HepG2 (cell line): ENCODE measurements at places on chromosomes 5 and 9. TPM values are rescaled to one million over a fixed set of nuclear protein-coding genes. Genes with fewer than 3 reads are reported as not detected.

GRCh38 chr5:95761771-95762651, 30.9 kb downstream of the RHOBTB3 start:
- no peak for DNase-seq

- DNase-seq = no peak
These were observed 429.9 kb downstream of the NR2F1-AS1 start for GRCh38 chr5:93151121-93151520.

The ENTPD8 gene
- total RNA-seq = 0.21 and 0.44 TPM in 2 replicates

DNA sequence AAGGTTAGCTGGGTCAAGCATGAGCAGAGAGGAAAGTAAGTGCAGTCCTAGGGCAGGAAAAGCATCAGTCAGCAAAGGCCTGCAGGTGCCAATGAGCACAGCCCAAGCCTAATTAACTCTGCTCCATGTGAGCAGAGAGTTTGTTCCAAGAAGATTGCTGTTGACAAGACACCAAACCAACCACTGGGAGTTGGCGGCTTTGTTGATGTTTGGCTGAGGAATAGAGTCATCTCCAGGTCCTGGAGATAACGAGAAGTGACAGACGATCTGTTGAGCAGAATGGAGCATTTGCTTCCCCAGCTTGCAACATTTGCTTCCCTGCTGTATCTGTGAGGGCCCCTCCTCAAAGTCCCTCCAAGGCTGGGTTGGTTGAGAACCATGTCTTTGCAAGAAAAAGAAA, 68.2 kb downstream of the FAM114A2 start:
- no peak for DNase-seq

The TRIO gene
- 40.1 and 45.2 TPM in 2 replicates for total RNA-seq

GRCh38 chr5:1171340-1171941, 30.0 kb upstream of the SLC6A19 start:
- no peak for DNase-seq

The PRELID2 gene
- total RNA-seq = 20.3 and 22.9 TPM in 2 replicates

The PCDHA10 gene
- 0.02 TPM in 1 of 2 replicates, not detected in the other for total RNA-seq

The GTF2H2 gene
- total RNA-seq = 38.1 and 39.1 TPM in 2 replicates

GRCh38 chr5:59786334-59786805, 107.2 kb downstream of the PDE4D start:
- DNase-seq = no peak

- no peak for DNase-seq
These were observed 302.9 kb downstream of the NSG2 start for GRCh38 chr5:174348311-174348981.

The DNAH5 gene
- 0.03 and 0.09 TPM in 2 replicates for total RNA-seq

GRCh38 chr5:2721385-2722138, 29.9 kb downstream of the IRX2 start:
- no peak for DNase-seq

DNA sequence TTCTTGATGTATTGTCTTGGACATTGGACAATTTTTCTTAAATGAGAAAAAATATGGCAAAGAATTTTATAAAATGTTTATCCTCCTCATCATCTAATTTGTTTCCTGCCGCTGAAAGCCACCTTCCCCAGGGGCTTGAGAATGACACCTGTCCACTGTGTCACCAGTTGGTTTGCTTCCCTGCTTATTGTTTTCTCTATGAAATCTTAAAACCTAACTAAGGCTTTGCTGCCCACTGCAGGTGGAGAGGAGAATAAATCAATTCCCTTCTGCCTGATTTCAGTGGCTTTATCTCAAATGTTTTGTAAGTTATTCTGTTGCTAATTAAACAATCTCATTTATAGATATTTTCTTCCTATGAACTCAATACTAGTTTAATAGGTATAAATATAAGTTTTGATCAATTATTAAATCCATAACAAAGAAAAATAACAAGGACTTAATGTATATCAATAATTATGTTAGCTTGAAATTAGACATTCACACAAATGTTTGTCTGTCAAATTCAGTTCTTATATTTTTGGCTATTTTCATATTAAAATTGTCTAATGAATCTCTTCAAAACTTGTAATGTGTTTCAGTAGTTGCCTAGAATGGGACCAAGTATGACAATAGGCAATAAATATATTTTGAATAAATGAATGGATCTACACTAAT, 822.5 kb downstream of the PTPRD start:
- DNase-seq = peak; percentile 45

DNA sequence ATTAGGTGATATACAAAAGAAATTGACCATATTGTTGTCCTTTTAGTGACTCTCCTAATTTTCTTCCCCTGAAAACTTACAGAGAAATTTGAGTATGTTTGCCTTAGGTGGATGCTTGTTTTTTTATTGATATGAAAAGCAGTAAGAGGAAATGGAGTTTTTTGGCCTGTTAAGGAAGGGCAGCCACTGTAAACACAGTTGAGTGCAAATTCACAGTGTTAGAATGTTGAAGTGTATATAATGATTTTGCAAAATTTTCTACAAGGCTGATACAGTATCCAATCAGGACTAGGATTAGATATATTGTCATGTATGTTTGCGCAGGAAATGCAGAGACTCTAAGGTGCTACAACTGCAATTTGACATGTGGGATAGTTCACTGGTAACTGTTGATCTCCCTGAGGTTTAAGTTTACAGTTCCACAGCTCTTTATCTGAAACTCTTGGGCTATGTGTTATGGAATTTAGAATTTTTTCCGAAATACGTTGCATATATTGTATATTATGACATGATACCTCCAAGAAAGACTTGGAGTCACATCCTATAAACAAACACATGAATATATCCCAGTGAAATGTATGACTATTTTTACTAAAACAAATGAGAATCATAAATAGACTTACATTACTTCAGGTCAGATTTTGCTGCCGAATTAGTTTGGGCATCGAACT, 62.5 kb downstream of the FXN start:
- DNase-seq = no peak

The RASEF gene
- total RNA-seq = 0.03 and 0.07 TPM in 2 replicates

- no peak for DNase-seq
These were observed 10.9 kb upstream of the CARNMT1 start for GRCh38 chr9:75039009-75039408.
